ENCODE measurements at places on chromosomes 3 and 15.

- DNase-seq, result no peak
Observed at GRCh38 chr3:167773584-167773983, 38.1 kb downstream of the SERPINI1 start.

DNA sequence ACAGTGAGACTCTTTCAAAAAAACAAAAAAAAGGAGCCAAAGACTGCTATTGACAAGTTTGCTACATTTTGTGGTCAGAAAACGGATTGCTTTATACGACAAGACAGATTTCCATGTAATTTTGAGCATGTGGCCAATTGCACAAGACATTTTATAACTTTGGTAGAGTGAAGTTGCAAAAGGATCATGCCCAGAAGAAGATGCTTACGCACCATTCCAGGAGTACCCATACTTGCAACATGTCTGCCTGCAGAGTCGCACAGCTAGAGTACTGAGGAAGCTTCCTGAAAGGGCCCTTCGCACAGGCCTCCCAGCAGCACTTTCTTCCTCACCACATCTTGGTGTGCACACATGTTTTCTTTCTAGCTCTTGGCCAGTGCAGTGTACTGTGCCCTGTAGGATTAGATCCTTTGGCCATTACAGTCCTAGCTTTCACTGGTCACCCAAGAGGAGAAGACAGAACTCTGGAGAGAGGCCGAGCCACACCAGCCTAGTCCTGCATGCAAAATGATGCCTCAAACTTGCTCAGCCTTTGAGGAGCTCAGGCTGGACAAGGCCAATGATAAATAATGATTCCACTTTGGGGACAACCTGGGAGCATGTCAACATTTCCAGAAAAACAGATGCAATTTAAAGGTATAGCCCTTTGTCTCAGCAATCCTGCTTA is 11.7 kb downstream of the CHDH start:
- no peak for DNase-seq

DNA sequence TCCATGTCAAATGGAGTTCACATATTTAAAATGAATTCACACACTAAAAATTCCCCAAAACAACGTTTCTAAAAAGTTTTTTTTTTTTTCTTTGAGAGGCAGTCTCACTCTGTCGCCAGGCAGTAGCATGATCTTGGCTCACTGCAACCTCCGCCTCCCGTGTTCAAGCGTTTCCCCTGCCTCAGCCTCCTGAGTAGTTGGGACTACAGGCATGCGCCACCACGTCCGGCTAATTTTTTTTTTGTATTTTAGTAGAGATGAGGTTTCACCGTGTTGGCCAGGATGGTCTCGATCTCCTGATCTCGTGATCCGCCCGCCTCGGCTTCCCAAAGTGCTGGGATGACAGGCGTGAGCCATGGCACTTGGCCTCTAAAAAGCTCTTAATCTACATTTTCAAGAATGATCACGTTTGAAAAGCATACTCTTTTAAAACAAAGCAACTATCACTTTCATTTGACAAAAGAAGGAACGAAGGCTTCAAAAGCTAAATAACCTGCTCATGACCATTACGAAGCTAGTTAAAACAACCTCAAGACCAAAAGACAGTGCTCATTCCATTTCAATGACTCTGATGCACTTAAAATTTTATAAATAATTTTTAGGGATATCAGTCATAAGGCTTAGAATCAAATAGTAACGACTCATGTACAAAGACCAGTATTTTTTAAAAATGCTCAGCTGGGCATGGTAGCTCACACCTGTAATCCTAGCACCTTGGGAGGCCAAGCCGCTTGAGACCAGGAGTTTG is 5.5 kb downstream of the UBE3A start:
- no peak for DNase-seq

- no peak for DNase-seq
Observed at GRCh38 chr3:47121409-47121808, 42.5 kb downstream of the SETD2 start.

DNA sequence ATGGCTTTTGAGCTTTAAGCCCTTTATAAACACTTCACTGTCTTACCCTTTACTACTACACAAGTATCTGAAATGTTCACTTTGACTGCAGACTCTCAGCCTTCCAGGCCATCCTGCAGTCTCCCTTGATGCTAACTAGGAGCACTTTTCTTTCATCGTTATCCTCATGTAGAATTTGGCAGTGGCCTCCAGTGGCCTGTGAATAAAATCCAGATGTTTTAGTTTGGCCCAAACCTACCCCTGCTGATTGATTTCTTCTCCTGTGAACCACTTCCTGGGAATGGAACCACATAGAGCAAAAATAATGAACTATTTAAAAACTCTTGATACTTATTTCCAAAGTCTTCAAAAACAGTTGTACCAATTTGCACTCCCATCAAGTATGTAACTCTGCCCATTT is 271.9 kb downstream of the FEZF2 start:
- DNase-seq, result no peak

- no peak for DNase-seq
Observed at GRCh38 chr3:173403376-173403775, 5.8 kb downstream of the NLGN1 start.

DNA sequence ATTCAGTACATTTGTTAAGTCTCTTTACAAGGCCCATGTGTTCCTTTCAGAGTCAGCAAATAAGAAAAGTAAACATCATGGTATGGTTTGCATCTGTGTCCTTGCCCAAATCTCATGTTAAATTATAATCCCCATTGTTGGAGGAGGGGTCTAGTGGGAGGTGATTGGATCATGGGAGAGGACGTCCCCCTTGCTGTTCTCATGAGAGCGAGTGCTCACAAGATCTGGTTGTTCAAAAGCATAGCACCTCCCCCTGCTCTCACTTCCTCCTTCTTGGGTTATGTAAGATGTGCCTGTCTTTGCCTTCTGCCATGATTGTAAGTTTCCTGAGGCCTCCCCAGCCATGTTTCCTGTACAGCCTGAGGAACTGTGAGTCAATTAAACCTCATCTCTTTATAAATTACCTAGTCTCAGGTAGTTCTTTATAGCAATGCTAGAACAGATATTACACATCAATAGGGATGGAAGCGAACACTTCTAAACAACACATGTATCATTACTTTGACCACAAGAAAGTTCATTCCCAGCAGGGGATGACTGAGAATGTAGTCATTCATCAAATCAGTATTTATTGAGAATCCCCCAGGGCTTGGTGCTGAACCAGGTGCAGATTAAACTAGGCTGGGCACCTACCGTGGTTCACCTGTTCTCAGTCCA is 4.1 kb downstream of the EFCAB12 start:
- no peak for DNase-seq

DNA sequence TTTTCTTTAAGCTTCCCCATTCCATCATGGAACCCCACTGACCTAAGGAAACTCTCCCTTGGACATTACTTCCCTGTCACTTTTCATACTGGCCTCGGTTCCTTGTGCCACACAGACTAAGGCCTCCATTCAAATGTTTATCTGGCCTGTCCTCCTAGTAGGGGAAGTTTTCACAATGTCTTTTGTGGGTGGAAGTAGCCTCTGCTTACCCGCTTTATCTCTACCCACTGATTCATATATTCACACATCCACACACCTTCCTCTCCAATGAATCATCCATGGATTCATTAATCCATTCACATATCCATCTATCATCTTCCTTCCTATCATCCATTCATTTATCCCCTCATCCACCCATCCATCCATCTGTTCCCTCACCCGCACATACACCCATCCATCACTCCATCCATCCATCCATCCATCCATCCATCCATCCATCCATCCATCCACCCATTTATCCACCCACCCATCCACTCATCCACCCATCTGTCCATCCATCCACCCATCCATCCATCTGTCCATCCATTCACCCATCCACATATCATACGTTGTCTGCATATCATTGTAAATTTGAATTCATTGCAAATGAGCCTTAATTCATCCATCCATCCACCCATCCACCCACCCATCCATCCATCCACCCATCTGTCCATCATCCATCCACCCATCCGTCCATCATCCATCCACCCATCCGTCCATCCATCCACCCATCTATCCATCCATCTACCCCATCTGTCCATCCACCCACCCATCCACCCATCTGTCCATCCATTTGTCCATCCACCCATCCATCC is 49.1 kb downstream of the IQSEC1 start:
- no peak for DNase-seq
